ENCODE measurements at places on chromosomes 2 and 18. TPM values are rescaled to one million over a fixed set of nuclear protein-coding genes. Genes with fewer than 3 reads are reported as not detected.

- H3K4me1 ChIP-seq, result no peaks in the 10 kb centered on the region
- H3K27me3 ChIP-seq, result no peaks in the 10 kb centered on the region
- no peak for DNase-seq
- no peak overlapping the region for H3K4me3 ChIP-seq
- no peak overlapping the region for H3K27ac ChIP-seq
These were observed 44.3 kb upstream of the KLF11 start for GRCh38 chr2:9998916-9999654.

DNA sequence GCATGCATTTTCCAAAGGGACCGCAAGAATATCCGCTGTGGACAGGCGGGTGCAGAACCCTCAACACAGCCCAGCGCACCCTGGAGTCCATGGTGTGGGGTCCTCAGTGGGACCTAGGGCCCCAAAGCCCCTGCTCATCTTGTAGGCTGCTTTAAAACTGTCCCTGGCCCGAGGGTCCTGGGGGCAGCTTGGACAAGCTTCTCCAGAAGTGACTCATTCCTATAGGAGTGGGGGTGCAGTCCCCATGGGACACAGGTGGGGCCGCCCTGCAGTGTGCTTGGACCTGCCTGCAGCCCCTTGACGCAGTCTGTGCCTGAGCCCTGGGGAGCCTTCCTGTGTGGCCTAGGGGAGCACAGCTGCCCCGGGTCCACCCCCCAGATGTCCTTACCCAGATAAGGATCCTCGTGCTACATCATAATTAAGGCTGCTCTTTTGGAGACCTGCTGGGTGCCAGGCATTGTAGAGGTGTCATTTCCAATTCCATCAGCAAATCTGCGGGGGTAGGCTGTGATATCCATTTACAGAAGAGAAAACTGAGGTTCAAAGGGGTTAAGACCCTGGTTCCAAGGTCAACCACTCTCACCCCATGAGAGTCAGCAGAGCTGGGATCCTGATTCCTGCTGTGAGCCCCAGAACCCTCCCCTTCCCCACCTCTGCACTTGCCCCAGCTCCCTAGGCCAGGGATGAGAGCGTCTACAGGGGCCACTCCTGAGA lies 1.7 kb upstream of the HS6ST1 start:
- H3K36me3 ChIP-seq, result no peaks in the 10 kb centered on the region
- peaks cover 25% of the 10 kb centered on the region for H3K4me1 ChIP-seq
- no peaks in the 10 kb centered on the region for H3K27me3 ChIP-seq
- H3K27ac ChIP-seq, result no peak overlapping the region
- no peak overlapping the region for H3K4me3 ChIP-seq
- DNase-seq, result no peak

- H3K4me3 ChIP-seq, result no peak overlapping the region
- no peak for DNase-seq
- H3K27ac ChIP-seq, result no peak overlapping the region
- H3K4me1 ChIP-seq, result no peaks in the 10 kb centered on the region
These were observed 79.2 kb upstream of the MYO3B start for GRCh38 chr2:170098626-170099312.

GRCh38 chr2:112077814-112078213 lies 22.7 kb downstream of the TMEM87B start:
- DNase-seq, result no peak
- H3K27ac ChIP-seq, result no peak overlapping the region
- no peak overlapping the region for H3K4me3 ChIP-seq
- no peaks in the 10 kb centered on the region for H3K36me3 ChIP-seq
- no peaks in the 10 kb centered on the region for H3K4me1 ChIP-seq

- H3K27me3 ChIP-seq, result no peaks in the 10 kb centered on the region
- H3K4me3 ChIP-seq, result no peak overlapping the region
These were observed 141.4 kb upstream of the DOK6 start for GRCh38 chr18:69259282-69259681.

GRCh38 chr18:9530226-9531009 lies 55.1 kb downstream of the RALBP1 start:
- no peaks in the 10 kb centered on the region for H3K27me3 ChIP-seq
- no peak overlapping the region for H3K4me3 ChIP-seq
- H3K4me1 ChIP-seq, result peaks cover under 1% of the 10 kb centered on the region
- H3K36me3 ChIP-seq, result no peaks in the 10 kb centered on the region

The DAPL1 gene
- not detected for total RNA-seq

DNA sequence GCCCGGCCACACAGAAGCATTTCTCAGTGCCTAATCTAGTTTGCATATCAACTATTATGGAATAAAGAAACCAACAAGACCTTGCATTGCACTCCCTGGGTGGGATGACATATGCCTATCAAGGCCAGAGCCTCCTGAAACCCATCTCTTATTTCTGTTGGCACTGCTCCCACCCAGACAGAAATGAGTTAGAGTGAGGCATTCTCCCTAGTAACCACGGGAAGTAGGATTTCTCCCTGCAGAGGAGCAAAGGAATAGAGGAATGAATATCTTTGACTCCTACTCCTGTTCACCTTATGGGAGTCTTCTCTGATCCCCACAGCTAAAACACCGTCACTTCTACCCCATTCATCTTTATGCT lies 24.2 kb upstream of the SCYGR1 start:
- H3K4me1 ChIP-seq, result peaks cover 11% of the 10 kb centered on the region
- no peak overlapping the region for H3K4me3 ChIP-seq
- no peaks in the 10 kb centered on the region for H3K36me3 ChIP-seq
- no peak overlapping the region for H3K27ac ChIP-seq
- no peak for DNase-seq

DNA sequence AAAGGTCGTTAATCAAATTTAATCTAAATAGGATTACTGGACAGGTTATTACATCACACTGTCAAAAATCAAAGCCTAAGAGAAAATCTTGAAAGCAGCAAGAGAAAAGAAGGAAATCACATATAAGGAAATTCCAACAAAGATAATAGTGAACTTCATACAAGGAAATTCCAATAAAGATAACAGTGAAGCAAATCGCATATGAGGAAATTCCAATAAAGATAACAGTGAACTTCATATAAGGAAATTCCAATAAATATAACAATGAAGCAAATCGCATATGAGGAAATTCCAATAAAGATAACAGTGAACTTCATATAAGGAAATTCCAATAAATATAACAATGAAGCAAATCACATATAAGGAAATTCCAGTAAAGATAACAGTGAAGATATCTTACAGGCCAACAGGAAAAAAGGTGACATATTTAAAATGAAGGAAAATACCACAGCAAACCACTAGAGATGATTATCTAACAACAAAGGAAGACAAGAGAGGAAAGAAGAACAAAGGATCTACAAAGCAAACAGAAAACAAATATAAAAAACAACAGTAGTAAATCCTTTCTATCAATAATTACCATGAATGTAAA lies 787.7 kb downstream of the CCDC85A start:
- H3K36me3 ChIP-seq, result no peaks in the 10 kb centered on the region
- no peak overlapping the region for H3K27ac ChIP-seq
- DNase-seq, result no peak
- H3K4me3 ChIP-seq, result no peak overlapping the region
- H3K27me3 ChIP-seq, result no peaks in the 10 kb centered on the region

DNA sequence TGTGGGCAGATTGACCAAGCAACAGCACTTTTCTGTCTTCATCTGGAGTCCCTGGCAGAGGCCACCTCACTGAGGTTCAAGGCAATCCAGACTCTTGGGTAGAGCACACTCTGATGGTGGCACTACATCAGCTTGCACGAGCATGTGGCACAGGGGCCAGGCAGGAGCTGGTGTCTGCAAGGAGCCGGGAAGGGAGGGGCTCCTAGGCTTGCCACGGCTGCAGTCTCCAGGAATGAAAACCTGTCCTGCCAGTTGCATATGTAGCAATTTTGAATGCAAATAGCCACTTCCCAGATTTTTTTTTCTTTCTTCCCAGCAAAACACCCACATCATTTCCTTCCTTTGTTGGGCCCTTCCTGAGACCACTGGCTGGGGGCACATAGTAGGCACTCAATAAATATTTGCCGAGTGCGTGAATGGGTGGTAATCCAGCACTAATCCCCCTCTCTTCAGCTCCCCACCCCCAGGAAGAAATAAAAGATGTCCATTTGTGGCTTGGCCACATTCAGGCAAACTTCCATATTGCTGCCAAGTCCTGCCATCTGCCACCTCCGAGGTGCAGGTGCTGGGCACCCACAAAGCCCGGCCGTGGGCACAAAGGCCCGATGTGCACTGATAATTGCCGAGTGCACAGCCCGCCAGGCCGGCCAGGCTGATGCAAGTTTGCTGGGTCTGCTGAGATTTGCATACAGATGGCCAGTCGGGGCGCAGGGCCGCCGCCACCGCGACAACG lies 72.4 kb downstream of the MYCN start:
- no peaks in the 10 kb centered on the region for H3K36me3 ChIP-seq

The CHRNG gene
- total RNA-seq, result not detected

DNA sequence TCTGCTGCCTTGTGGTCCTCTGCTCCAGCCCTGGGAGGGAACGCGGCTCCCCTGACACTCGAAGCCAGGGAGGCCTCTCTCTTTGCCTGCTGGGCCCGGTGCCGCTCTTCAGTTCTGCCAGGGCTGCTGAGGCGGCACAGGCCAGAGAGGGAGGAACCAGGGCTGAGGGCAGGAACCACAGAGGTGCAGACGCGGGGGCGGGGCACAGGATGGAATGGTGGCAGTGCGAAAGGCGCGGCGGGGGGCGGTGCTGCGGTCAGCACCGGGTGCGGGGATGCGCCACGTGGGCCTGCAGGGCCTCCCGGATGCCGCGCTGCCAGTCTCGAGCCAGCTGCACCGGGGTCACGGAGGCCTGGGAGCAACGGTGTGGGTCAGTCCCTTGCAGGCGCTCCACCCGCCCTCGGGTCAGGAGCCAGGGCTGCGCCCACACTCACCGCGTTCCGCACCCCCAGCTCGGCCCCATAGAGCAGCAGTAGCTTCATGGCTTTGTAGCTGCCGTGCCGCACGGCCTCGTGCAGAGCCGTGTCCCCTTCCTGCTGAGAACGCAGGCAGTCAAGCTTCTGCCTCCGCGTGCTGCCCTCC lies 4.4 kb downstream of the ANKRD23 start:
- H3K27me3 ChIP-seq, result no peaks in the 10 kb centered on the region
- H3K4me3 ChIP-seq, result no peak overlapping the region
- DNase-seq, result no peak
- no peaks in the 10 kb centered on the region for H3K4me1 ChIP-seq
- H3K27ac ChIP-seq, result no peak overlapping the region
- H3K36me3 ChIP-seq, result no peaks in the 10 kb centered on the region

GRCh38 chr2:8462899-8463648 lies 218.8 kb upstream of the ID2 start:
- H3K4me3 ChIP-seq, result no peak overlapping the region
- no peaks in the 10 kb centered on the region for H3K36me3 ChIP-seq
- H3K4me1 ChIP-seq, result peaks cover 5% of the 10 kb centered on the region
- no peak overlapping the region for H3K27ac ChIP-seq

GRCh38 chr2:139669675-139670074 lies 889.5 kb upstream of the NXPH2 start:
- no peak overlapping the region for H3K4me3 ChIP-seq
- H3K4me1 ChIP-seq, result no peaks in the 10 kb centered on the region
- H3K36me3 ChIP-seq, result no peaks in the 10 kb centered on the region
- no peak for DNase-seq
- no peaks in the 10 kb centered on the region for H3K27me3 ChIP-seq

Measured in hepatocyte (in vitro differentiated cells).